SK-MEL-5 (cell line): ENCODE measurements at places on chromosomes 1 and 21.

DNA sequence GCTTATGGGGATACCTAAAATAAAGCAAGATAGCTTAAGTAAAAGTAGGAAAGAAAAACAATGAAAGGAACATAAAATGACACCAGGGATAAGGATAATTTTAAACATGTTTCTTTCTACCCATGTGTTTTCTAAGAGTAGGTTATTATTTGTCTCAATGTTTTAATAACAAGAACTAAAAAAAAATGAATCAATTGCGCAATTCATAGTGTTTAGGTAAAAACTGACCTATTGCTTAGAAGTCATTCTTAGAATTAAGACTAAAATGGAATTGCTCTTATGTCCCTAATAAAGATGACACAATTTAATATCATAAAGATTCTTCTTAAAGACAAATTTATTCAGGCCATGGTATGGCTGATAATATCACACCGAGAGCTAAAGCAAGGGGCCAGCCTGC is 58.0 kb upstream of the COL24A1 start:
- DNase-seq = no peak

DNA sequence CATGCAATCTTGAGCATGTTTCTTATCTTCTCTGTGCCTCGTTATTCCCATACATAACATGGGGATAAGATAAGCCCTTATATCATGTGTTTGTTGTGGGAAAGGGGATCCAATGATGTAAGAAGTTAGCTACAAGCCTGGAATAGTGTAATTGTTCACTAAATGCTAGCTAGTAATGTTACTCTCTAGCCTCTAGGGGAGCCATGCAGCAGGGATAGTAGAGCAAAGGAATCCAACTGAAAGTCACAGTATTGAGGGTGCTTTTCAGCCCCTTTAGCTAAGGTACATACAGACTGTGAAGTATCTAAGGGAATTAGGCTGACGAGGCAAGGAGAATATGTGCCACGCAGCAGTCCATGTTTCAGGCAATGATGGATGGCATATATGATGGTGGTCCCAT is 46.9 kb downstream of the IL23R start:
- peak; percentile 69 for DNase-seq

- DNase-seq = peak; percentile 29
These were observed 78.9 kb upstream of the SLC45A1 start for GRCh38 chr1:8239039-8239305.

GRCh38 chr1:197774466-197775281 is 606 bp downstream of the DENND1B start:
- DNase-seq = peak; percentile 23

- DNase-seq = no peak
These were observed 1.4 kb downstream of the DSCAM start for GRCh38 chr21:40845441-40845995.

- DNase-seq = no peak
These were observed 33.3 kb upstream of the PIGC start for GRCh38 chr1:172477216-172477615.
